ENCODE measurements at places on chromosomes 16 and 17. TPM values are rescaled to one million over a fixed set of nuclear protein-coding genes. Genes with fewer than 3 reads are reported as not detected.

DNA sequence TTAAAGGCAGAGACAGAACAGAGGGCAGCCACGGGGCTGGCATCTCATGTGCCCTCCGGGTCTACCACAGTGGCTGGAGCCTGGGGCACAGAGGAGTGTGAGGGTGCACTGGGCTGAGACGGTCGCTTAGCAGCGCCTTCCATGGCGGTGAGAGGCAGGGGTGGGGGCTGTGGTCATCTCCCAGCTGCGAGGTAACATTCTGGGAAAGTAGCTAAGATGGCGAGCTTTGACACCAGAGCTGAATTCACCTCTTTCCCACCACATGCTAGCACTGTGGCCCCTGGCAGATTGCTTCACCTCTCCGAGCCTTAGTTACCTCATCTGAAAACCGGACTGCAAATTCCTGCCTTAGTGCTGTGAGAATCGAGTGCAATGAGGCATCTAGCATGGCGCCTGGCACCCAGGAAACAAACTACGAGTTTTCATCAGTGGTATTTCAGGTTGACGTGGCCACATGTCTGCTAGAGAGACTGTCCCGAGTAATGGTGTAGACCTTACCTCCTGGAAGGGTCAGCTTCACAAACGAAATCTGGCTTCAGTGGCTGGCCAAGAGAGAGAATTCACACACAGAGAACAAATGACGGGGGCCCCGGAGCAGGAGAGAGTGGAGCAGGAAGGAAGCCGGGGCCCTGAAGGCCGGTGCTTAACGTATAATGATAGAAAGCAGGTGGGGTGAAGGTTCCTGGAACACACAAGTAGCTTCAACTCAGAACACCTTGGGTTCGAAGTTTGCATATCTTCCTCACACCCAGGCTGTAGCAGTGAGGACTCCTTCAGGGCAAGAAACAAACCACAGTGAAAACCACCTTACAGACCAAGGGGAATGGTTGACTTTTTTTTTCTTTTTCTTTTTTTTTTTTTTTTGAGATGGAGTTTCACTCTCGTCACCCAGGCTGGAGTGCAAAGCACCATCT lies 63.9 kb upstream of the RPH3AL start:
- no peak for DNase-seq

DNA sequence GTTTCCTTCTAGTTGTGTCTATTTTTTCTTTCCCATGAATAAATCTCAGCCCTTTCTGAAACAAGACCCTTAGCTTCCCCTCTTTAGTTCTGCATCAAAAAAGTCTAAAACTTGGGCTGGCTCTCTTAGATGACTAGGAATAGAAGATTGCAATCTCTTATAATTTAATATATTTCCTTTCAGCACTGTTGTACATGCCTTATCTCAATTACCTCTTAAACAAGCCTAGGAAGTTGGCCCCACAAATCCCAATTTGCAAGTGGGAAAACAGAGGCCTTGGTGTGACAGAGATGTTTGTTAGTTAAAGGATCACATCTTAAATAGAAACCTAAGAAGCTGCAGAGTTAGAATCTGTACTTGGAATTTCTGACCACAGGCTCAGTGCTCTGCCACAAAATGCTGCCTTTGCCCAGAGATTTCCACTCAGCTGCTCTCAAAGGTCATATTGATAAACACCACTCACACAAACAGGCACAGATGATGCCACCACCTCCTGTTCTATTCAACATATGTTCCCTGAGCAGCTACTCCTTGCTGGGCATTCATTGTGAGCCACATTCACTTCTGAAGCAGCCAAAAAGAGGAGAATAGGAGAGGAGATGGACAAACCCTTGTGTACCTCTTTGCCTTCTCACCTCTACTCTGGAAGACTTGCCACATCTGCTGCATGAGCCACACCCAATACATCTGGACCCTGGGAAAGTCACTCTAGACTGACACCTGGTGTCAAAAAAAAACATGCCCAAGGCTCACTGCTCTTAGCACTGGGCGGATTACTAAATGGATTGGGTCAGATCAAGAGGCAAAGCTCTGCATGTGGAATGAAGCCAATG lies 5.5 kb downstream of the CCDC182 start:
- DNase-seq = no peak

DNA sequence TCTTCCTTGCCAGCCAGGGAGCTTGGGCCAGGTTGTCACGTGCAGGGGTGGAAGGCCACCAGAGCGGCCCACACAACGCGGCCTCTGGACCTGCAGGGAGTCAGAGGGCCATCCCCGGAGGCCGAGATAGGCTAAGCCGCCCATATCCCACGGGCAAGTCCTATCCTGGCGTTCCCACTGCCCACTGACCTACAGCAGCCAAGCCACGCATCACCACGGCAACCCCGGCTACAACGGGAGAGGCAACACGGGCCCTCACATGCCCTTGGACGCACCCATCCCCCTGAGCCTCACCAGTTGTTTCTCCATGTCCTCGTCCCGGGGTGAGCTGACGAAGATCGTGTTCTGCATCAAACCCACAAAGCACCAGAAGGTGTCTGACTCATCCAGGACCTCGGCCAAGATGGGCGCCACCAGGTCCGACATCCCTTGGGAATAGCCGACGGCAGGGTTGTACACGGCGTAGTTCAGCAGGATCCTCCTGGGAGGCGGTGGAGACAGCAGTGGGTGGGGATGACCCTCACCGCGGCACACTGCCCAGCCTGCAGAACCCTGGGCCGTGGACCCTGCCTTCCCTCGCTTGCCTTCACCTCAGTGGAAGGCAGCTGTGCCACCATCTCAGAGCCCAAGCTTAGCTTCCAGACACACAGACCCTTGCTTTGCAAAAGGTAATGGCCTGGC lies 88.2 kb downstream of the TBC1D16 start:
- DNase-seq = peak; percentile 11

- DNase-seq = peak; percentile 44
Observed at GRCh38 chr16:64830653-64831052, 291.2 kb downstream of the CDH11 start.

DNA sequence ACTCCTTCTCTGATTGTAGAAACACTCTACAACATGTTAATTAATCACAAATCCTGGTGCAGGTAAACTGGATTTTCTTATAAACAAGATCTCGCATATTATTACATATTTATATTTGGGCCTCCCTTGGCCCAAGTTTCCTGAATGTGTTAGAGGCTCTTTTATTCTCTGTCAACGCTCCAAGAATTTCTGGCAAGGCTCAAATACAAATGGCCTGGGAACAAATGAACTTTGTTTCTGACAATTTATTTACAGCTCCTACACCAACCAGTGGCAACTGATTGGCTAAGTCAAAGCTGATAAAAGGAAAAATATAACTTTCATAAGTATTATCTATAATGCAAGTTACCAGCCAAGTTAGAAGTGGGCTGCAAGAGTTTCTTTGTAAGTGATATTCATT lies 64.9 kb upstream of the CORO6 start:
- peak; percentile 24 for DNase-seq

NKD1 gene
- 14.1 TPM for total RNA-seq

- no peak for DNase-seq
Observed at GRCh38 chr17:9204637-9205329, 183.5 kb downstream of the NTN1 start.

- DNase-seq = no peak
Observed at GRCh38 chr16:20102021-20102420, 28.3 kb upstream of the GPR139 start.

PLEKHH3 gene
- total RNA-seq = 30.2 TPM

RRAD gene
- total RNA-seq = 35.4 TPM

DNA sequence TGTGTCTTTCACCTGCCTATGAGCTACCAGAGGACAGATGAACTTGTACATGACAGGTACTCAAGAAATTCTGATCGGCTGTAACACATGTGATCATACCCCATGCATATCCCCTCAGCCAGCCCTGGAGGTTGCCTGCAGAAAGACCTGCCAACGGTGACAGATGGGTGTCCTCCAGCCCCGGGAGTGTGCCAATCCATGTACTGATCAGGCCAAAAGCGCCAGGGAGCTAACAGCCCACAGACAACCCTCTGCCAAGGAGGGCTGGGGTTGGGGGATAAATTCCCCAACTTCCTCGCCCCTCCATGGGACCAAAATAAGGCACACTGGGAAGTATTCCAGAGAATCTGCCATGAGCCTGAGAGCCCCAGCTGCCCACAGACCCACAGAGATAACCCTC lies 189.4 kb downstream of the CCT6B start:
- DNase-seq = no peak
